ENCODE measurements at places on chromosomes 2 and 18.

DNA sequence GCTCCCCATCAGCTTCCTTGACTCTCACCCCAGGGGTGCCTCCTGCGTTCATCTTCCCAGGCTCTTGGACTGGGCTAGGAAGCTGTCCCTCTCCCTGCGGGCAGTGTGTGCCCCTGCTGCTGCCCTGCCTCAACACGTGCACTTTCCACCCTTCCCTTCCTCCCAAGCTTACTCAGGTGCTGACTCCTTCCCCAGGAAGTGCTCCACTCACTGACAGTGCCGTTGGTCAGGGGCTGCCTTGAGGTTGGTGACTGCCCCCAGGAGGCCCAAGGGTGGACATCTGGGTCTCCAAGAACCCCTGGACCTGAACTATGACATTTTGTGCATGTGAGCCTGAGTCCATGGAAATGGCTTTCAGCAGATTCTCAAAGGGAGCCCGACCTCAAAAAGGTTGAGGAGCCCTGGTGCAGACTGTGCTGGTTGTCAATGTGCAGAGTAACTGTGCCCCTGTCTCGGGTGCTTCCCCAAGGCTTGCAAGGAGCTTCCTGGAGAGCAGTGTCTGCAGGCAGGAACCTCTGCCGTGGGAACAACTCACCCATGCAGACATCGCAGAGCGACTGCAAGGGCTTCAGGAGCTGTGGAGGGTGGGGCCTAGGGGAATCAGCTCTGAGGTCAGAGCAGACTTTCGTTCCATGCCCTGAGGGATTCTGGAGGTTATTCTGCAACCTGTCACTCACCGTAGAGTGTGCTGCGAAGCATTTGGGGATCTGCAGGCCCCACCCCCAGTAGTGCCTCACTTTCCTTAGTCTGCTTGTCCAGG lies 116.5 kb upstream of the MCFD2 start:
- DNase-seq = no peak

DNA sequence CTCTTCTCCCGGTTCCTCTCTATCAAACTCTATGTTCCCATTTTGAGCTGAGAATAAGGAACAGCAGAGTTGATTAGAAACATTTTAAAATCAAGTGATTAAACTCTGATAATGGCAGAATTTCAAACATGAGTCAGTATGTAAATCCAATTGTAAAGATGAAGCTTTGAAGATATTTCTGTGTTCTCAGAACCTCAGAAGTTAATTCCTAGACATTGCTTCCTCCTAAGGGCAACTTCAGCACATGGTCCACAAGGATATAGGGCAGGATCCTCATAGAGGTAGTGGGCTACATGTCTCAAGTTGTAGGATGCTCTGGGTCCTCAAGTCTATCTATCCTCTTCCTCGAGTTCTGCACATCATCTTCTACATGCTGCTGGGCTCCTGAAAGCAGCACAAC lies 46.3 kb downstream of the QPCT start:
- no peak for DNase-seq

- DNase-seq = no peak
Observed at GRCh38 chr2:55772109-55772980, 78.7 kb upstream of the PNPT1 start.

- no peak for DNase-seq
Observed at GRCh38 chr2:98547092-98547790, 61.1 kb downstream of the COA5 start.

DNA sequence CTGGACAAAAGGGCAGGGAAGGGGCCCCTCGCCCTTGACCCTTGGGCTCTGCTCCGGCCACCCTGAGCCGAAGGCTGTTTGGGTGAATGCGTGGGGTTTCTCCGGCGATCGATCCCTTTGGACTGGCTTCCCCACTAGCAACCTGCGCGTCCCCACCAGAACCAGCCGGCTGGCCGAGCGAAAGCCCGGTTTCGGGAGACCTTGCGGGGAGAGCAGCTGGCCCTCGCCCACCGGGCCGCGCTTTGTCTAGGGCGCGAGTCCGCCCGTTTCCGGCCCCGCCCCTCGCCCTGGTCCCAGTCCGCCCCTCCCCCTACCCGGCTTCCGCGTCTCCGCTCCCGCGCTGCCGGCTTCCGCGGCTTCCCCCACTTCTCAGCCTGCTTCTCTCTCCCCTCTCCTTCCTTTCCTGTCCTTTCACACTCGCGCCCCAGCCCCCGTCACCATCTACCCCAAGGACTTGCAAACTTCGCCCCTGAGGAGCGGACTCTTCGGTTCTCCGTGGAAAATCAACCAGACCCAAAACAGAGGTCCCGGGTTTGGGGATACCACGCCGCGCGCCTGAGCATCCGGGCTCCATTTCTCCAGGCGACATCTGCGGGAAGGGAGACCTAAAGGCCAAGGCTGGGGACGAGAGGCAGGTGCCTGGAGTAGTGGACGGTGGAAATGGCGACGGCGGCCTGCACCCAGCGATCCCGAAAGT lies 48.0 kb upstream of the ATP6V1B1 start:
- DNase-seq = no peak

DNA sequence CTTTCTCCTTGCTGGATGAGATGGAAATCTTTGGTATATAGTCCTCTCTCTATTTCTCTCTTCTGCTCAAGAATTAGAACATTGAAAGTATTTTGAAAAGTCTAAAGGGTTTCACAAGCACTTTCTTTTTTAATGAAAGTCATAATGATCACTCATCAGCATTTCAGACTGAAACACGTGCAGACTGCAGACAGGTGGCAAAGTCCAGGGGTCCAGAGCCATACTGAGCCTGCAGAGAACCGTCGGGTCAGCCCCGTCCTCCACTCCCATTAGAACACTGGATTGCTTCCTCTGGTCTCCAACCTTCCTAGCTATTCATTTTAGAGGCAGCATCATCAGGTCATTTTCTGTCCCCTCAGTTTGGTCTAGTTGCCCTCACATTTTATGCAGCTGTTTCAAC lies 3.1 kb downstream of the TMEM247 start:
- no peak for DNase-seq

GRCh38 chr2:228841877-228842276 lies 429.2 kb downstream of the PID1 start:
- DNase-seq = peak; percentile 23

- DNase-seq = peak; percentile 68
Observed at GRCh38 chr2:128315829-128316776, 2.6 kb downstream of the HS6ST1 start.

DNA sequence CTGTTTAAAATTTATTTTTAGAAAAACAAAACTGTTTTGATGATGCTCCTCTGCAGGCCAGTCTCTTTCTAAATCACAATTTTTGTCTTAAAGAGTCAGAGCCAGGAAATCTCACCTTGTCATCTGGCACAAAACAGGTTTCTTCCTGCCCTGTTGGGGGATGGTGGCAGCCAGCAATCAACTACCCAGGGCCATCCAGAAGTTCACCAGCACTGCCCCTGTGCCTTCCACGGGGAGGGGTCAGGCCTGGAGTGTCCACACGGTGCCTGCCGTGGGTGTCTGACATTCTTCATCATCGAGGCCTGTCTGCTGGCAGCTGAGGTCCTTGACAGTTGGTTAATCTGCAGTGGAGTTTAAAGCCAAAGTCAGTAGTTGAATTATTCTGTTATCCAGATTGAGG lies 40.0 kb upstream of the BMP10 start:
- no peak for DNase-seq

DNA sequence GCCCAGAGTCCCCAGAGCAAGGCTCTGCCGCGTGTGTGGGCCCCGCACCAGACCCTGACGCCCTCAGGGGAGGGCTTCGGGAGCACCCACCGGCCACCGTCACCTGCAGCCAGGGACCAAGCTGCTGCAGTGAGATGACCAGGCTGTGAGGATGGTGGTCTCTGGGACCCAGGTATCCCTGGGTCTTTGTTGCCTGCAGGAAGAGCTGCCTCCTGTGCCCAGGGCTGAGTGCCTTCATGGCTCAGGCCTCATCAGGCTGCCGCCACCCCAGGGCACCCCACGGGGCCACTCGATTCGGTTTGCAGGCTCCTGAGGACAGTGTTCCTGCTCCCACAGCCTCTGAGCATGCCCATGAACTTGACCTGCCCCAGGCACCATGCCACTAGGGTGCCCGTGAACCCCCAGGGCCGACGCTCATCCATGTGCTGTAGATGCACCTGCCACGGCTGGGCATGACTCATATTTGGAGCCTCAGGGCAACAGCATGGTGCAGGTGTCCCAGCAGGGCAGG lies 109.8 kb downstream of the FAM210A start:
- DNase-seq = no peak

All from fibroblast of mammary gland (primary cell).